T-helper 17 cell (primary cell): ENCODE measurements at places on chromosomes 16 and 17. TPM values are rescaled to one million over a fixed set of nuclear protein-coding genes. Genes with fewer than 3 reads are reported as not detected.

The GSG1L2 gene
- total RNA-seq: not detected

The ENPP7 gene
- total RNA-seq: not detected

The SLC43A2 gene
- total RNA-seq: 5.1 TPM

The GNG13 gene
- total RNA-seq: not detected

The PMFBP1 gene
- total RNA-seq: 3.4 TPM

The ARL5C gene
- total RNA-seq: not detected

The KCNJ16 gene
- not detected for total RNA-seq

The OTOP2 gene
- total RNA-seq: not detected

The GPT2 gene
- total RNA-seq: 0.23 TPM

The MT1A gene
- total RNA-seq: not detected

The DPEP2NB gene
- not detected for total RNA-seq
